ENCODE measurements at places on chromosomes 1 and 21. TPM values are rescaled to one million over a fixed set of nuclear protein-coding genes. Genes with fewer than 3 reads are reported as not detected.

DNA sequence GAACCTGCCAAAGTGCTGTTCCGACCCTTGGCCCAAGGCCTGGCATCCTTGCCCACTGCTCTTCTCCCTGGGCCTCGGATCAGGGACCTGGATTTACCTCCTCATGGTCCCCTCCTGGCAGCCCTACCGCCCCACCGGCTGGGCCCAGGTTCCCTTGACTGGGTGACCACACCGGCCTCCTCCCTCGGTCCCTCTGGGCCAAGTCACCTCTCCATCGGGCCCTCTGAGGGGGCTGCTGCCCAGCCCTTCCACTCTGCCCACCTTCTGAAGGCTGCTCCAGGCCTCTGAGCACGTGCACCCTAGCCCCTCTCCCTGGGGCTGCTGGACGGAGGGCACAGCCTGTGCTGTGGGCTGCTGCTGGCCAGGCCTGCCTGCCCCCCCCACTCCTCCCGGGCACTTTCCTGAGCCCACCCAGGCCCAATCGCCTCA is 9.3 kb upstream of the MMEL1 start:
- no peak for DNase-seq

Gene C1orf50
- 5.4 TPM for total RNA-seq

Gene UMODL1
- 0.07 TPM for total RNA-seq

Gene SYPL2
- total RNA-seq: not detected

Gene SPATA46
- total RNA-seq: not detected

Measured in CD8-positive, alpha-beta memory T cell (primary cell).